ENCODE measurements at places on chromosomes 4 and X.

- no peak for DNase-seq
These were observed 73.1 kb downstream of the MAGEB17 start for GRCh38 chrX:16240231-16240905.

GRCh38 chr4:160370046-160370445, 1267.2 kb downstream of the RAPGEF2 start:
- no peak for DNase-seq

GRCh38 chr4:141739636-141740035, 103.3 kb downstream of the IL15 start:
- no peak for DNase-seq

DNA sequence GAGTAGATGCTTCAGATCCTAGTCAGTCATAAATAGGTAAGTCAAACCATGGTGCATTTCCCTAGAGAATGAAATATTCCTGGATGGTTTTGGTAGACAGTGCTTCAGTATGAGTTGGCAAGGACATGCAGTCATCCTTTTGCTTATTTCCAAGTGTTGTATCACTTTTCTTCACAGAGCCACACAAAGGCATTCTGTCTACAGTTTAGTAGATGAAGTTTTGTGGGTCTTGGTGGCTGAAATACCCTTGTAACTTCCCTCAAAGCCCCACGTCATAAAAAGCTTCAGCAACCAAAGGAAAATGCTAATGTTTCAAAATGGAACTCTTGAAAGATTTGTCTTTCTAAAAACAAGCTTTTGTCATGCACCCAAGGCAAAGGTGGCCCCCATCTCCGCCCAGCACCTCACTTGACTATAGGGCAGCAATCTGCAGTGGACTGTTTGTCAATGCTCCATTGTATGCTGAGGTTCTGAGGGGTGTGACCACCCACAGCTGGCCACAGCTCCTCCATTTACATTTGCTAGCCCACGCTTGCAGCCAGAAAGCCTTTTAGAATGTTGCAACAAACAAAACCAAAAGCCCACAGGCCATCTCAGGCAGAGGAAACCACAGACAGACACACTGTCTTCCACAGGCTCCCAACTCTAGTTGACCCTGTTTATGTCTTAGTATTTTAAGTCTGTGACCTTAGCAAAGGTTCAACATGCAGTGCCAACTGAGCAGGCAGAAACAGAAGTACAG, 87.1 kb upstream of the FAM9C start:
- peak; percentile 36 for DNase-seq

DNA sequence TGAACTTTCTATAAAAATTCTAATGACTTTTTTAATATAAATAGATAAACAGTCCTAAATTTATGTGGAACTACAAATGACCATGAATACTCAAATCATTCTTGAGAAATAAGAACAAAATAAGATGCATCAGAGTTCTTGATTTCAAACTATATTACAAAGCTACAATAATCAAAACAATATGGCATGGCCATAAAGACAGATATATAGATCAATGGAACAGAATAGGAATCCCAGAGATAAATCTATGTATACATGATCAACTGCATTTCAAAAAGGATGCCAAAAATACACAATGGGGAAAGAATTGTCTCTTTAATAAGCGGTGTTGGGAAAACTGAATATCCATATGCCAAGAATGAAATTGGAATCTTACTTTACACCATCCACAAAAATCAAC, 98.4 kb upstream of the IL15 start:
- no peak for DNase-seq

GRCh38 chrX:148500423-148501385, at the start of gene AFF2:
TSS of gene AFF2 (plus strand) at chrX:148500617. CDS start at chrX:148501098, 481 bp downstream.
- no peak for DNase-seq

DNA sequence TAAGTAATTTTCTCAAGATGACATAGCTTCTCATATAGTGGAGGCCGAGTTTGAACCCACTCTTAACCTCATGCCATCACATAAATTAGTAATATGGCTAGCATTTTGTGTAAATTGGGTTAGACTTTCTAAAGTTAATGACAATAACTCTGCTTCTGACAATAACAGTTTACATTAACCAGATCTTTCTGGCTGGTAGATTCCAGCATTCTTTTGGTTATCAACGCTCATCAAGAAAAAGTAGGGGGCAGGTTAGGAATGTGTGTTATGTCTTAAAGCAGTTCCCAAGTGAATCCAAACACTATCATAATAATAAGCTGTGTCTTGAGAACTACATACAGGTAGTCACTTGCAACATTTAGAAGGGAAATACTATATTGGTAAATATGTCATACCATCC, 162.5 kb downstream of the PRDM5 start:
- DNase-seq: no peak

DNA sequence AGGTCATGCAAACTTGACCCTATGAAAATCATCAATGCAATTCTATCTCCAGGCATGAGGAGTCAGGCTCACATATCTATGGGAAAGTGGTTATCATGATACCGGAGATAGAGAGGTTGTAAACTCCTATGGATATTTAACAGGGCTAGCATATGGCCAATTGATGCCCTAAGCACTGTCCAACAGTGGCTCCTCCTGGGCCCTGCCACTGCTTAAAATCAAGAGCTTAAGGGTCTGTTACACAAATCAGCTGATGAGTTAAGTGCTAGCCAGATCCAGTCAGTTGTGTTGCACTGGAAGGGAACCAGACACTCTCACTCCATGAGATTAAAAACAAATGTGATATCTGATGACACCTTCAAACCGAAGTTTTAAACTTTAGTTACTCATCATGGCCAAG, 337.6 kb downstream of the STIM2 start:
- DNase-seq: no peak

DNA sequence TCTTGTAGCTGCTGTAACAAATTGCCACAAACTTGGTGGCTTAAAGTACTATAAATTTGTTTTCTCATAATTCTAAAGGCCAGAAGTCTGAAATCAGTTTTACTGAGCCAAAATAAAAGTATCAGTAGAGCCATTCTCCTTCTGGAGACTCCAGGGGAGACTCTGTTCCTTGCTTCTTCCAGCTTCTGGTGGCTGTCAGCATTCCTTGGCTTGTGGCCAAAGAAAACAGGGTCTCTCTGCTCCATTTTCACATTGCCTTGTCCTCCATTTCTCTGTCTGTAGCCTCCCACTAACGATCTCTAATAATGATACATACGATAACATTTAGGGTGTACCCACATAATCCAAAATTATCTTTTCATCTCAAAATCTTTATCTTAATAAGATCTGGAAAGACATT, 200.4 kb downstream of the MAB21L2 start:
- DNase-seq: peak; percentile 28

DNA sequence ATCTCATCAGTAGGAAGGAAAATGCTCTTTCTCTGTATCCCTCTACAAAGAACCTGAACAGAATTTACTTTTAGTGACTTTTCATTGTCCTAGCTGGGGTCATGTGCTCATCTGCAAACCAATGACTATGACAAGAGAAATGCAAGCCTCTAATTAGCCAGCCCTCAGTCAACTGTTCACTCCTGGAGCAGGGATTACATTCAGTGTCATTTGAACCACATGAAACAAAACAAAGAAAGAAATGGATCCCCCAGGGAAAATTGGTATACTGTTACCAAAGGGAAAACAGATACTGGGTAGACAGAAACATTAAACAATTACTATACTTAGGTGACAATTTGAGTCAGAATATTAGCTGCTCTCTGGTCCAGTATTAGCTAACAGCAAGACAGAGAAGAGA, 173.6 kb downstream of the RCHY1 start:
- no peak for DNase-seq

DNA sequence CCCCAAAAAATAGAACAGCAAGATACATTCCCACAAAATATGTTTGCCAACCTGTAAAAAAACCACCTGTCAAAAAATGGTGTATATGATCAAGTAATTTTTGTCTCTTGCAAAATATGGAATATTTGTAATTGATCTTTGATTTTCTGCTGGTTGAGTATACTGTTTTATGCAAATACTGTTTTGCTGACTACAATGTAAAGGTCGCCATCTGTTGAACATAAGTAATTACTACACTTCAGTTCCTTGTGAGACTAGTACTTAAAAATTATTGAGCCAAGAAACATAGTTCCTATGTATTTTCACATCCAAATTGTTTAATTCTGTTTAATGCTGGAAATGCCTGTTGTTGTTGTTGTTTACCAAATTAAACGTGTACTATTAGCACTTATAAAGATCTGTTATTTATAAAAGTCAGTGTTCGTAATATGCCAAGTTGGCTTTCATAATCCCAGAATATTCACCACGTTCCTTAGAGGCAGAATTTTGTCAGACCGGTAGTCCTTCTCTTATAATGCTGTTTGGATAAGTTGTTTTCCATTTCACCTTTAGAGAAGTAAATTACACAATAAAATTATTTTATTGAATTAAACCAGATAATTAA, 144.2 kb downstream of the PDLIM5 start:
- peak; percentile 69 for DNase-seq

GRCh38 chr4:75555294-75556164, at the start of gene ODAPH:
TSS of gene ODAPH (plus strand) at chr4:75556066. CDS start at chr4:75556083, 17 bp downstream.
- DNase-seq: no peak

DNA sequence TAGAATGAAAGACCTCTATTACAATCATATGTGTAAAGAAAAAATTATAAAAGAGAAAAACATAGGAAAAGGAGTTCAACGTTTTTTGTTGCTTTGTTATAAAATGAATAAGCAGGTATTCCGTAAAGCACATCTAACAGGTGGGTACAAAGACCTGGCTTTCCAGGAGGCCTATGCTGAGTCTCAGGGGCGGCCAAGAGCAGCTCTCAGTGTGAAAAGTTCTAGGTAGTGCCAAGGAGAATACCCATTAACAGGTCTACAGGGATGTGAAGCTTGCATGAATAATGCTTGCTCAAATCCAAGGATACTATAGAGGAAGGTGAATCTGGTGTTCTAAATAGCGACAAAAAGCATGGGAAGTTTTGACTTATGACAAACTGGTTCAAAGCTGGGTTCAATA, 944.4 kb downstream of the PDHA2 start:
- no peak for DNase-seq

DNA sequence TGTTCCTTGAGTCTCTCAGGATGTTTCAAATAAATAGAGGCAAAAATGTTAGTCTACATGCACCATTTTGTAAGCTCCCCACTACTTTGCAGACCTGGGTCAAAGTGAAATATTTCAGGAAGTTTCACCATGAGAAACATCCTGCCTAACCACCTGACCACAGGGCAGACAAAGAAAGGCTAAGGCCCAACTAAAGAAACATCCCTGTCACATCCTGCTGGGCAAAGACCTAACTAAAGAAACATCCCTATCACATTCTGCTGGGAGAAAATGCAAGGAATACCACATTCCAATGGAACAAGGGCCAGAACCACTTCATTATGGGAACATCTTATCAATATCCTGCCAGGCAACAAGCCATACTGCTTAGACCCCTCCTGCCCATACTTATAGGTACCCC, 1303.4 kb downstream of the TECRL start:
- no peak for DNase-seq

- no peak for DNase-seq
These were observed 175.8 kb downstream of the RCHY1 start for GRCh38 chr4:75338352-75338880.

GRCh38 chr4:2914256-2915126, 48.7 kb downstream of the NOP14 start:
- DNase-seq: no peak

- DNase-seq: peak; percentile 51
These were observed at the start of gene ARSD for GRCh38 chrX:2928583-2929434. TSS of gene ARSD (minus strand) at chrX:2929339. CDS start at chrX:2929275, 64 bp downstream.

- DNase-seq: no peak
These were observed 120.3 kb downstream of the ARHGEF9 start for GRCh38 chrX:63664741-63665140.

- DNase-seq: no peak
These were observed 47.3 kb downstream of the SATL1 start for GRCh38 chrX:85196319-85196718.

- no peak for DNase-seq
These were observed 15.6 kb upstream of the SCOC start for GRCh38 chr4:140357868-140358267.

DNA sequence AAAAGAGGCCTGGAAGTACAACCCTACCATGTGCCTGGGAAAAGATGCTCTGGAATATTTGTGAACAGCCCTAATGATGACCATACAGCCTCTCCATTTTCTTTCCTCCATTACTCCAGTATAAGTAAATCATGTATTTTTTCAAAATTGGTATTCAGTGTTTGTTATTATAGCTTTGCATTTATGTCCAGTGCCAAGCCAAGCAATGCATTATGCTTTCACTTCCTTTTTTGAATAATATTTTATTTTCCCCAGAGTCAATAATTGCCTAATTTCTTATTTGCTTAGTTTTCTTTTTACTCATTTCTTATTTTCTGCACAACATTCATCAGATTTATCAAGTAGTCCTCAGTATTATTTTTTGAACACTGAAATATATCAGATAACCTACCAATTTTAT, 49.3 kb upstream of the EOLA2 start:
- no peak for DNase-seq

DNA sequence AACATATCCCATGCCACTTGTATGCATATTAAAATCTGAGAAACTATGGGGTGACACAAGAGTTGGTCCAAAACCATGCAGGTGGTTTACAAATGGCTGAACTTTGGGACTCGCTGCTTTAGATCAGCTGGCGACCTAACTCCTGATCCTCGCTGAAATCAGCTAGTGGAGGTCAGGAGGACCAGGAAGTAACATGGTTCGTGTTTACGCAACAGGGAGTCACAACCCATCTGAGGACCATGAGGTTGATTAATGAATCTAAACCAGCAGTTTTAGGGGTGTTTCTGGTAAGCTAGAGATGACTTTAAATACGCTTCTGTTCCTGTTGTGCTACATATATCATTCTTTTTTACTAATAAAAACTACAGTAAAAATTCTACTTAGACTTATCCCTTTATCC, 12.9 kb downstream of the TSPAN5 start:
- DNase-seq: no peak

- no peak for DNase-seq
These were observed 8.2 kb upstream of the TEX11 start for GRCh38 chrX:70916754-70917153.

GRCh38 chrX:155115174-155115819, 44.0 kb downstream of the BRCC3 start:
- no peak for DNase-seq

DNA sequence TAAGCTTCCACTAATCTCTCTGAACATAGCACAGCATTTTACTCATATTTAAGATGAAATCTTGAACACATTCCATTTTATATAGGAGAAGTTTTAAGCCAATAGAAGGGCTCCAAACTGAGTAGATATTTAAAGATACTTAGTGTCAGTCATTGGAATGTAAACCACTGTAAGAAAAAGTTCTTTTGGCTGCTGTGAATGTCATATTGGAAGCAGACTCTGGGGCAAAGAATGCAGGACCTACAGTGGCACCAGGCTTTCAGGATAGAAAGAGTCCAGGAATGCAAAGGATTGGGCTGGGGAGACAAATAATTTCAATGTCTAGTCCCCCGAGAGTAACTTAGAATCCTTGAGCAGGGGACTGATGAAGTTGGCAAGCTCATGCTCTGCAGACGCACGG, 1047.7 kb downstream of the STIM2 start:
- DNase-seq: no peak

GRCh38 chr4:21554066-21554465, 394.5 kb downstream of the KCNIP4 start:
- DNase-seq: peak; percentile 19
